ENCODE measurements at places on chromosomes 2 and 18.

DNA sequence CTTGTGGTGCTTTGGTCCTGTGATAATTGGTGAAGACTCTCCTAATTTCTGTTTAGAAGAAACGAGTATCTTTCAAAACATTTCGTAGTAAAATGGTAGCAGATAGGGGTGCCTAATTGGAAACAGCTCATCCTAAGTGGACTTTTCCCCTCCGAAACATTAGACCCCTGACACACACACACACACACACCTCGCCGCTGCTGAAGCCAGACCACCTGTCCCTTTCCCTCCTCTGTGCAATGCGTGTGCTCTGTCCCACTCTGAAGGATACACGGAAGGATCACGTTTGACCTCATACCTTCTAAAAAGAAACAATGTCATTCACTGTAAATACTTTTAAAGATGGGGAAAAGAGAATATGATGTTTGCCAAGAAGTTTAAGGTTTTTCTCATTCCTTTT, 36.2 kb upstream of the TMEM87B start:
- DNase-seq = no peak

DNA sequence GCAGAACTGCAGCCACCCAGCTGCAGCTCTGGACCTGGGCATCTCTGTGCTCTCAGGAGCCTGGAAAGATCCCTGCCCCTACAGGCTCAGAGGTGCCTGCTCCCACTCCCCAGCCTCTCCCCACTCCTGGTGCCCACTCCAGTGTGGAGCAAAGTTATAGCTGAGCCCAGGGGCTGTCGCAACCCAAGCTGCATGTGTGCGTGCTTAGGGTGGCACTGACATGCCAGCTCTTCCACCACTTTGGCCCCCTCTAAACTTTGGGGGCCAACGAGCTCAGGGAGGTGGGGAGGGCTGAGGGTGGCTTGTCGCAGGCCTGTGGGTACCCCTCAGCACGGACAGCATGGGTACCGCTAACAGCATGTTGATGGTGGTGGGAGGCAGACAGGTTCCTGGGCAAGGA, 126.3 kb upstream of the FHL2 start:
- no peak for DNase-seq

- DNase-seq = no peak
These were observed 21.0 kb downstream of the MYO1B start for GRCh38 chr2:191266201-191266600.

- DNase-seq = no peak
These were observed 118.8 kb upstream of the MAP2 start for GRCh38 chr2:209305026-209305425.

DNA sequence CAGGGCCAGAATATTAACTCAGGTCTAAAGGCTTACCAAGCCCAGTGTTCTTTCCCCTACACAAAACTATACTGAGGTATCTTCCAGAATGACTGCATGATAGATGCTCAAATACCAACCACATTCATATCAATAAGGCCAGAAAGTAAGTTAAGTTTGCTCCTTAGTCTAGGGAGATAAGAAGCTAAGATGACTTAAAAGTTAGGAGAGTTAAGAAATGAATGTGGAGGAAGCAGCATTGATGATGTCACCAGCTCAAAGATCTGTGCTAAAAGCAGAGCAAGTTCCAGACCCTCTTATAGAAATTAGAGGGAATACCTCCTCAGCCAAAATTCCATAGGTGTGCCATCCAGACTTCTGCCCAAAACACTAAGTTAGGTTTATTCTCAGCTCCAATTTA, 6.1 kb downstream of the PPP4R1 start:
- no peak for DNase-seq

GRCh38 chr2:226491112-226491511, 308.5 kb downstream of the IRS1 start:
- DNase-seq = no peak

DNA sequence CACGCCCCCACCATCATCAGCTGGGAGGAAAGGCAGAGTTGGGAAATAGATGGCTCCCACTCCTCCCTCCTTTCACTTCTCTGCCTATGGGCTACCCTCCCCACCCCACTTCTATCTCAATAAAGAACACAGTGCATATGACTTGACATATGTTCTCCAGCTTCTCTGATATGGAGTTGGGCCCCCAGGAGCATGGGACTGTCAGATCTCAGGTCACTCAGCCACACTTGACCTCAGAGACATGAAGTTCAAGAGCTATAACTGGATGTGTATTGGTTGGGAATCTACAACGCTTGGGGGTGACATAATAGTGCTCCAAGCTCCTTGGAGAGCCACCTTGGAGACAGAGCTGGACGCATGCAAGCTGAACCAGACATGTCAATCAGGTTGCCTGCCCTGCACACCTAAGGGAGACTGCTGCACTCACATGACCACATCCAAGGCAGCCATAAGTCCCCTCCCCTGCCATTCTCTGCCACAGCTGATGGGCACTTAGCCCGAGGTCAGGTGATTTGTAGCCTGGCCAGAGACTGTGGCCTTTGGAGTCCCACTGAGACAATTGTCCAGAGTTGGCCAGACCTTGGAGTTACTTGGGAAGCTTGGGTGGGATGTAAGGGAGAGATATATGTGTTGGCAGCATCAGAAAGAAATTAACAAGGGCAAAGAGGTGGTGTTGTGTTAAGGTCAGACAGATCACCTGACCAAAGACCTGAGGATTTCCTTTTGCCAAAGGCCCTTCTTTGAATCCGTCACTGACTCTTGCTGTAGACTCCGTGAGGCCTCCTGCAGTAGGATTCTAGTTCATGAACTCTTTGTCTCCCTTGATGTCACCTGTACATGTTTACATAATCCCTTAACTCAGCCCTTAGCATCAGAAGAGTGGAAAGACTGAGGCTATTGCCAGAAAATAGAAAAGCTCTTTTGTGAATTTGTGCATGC, 3.7 kb downstream of the INHA start:
- DNase-seq = no peak

GRCh38 chr18:35851286-35851970, 121.1 kb upstream of the RMP24 start:
- DNase-seq = no peak

- no peak for DNase-seq
These were observed 69.9 kb downstream of the INPP5D start for GRCh38 chr2:233130024-233130423.
